Heart left ventricle (tissue), 16 donors: ENCODE measurements at places on chromosomes 7 and 10. TPM values are rescaled to one million over a fixed set of nuclear protein-coding genes. Genes with fewer than 3 reads are reported as not detected.

Gene ARPC1A
- total RNA-seq, result 146 TPM

- peak; percentile 23 for DNase-seq
These were observed 157.1 kb upstream of the PRKCQ start for GRCh38 chr10:6737080-6737641.

Gene EPHB6
- total RNA-seq, result 1.6 TPM

GRCh38 chr10:83153714-83154113 lies 985.6 kb upstream of the GHITM start:
- no peak for DNase-seq

Gene CPSF4
- total RNA-seq, result 20.9 TPM

DNA sequence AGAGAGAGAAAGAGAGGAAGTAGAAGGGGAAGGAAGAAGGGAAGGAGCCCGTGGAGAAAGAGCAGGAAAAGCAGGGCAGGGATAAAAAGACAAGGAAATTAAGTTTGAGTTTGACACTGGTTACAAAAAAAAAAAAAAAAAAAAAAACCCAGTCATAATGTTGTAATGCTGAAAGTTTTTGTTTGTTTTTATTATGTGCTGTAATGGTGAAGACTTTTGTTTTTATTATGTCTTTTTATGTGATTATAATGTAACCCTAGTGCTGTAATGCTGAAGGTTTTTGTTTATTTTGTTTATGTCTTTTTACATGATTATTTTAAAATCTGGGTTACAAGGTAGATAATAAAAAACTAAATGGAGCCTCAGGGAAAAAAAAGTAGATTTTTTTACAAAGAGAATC lies 184.8 kb downstream of the SEMA3A start:
- DNase-seq, result no peak

Gene PSPH
- 9.7 TPM for total RNA-seq

DNA sequence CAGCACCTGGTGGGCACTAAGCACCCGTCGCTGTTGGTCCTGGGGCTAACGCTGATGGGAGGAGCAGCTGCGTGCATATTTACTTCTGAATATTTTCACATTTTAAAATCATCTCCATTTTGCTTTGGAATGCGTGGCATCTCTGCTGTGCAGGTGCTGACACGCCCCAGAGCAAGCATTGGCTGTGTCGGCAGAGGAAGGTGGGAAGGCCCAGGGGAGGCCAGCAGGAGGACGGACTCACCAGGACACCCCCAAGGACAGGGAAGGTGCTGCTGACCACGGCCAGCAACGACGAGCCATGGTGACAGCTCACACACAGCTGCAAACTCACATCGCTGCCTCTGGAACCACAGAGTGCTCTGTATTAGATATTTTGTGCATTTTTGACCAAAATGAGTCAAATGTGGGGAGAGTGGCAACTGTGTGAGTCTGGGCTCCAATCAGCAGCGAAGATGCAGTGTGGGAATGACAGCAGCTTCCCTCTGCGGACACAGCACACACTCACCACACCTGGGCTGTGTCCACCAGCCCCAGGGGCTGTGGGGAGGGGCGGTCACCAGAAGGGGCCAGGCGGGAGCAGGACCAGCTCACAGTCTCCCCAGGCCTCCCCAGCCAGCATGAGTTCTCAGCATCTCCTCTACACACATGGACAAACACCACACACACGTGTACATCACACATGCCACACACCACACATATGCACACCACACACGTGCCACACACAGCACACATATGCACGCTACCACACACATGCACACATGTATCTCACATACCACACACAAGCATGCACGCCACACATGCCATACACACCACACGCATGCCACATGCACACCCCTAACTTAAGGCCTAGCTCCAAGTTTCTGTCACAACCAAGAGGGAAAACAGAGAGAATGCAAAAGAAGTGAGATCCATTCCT lies 58.2 kb downstream of the PTPRN2 start:
- DNase-seq, result no peak

Gene FAM24B
- 1.1 TPM for total RNA-seq

DNA sequence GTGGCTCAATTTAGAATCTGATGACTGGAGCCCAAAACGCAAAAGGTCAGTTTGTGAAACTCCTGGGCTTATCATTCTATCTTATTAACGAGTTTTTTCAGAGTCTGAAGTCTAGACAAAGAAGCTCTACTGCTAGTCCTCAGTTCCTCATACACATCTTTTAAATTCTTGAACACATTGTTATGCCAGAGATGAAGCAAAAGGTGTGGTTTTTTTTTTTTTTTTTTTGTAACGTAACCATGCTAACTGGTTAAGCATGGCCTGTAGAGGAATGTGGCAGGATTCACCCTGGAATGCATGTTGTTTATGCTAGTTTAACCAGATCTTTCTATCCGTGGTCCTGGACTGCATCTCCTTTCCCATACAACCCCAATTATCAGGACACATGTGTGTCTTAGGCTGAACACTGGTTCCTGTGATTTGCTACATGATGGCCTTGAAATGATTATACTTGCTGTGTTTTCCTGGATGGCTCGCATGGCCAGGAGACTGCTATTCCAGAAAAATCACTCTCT lies 79.3 kb upstream of the MDFIC start:
- DNase-seq, result no peak

- DNase-seq, result no peak
These were observed 93.0 kb downstream of the DYNC2I1 start for GRCh38 chr7:158949359-158949758.

- no peak for DNase-seq
These were observed 16.5 kb upstream of the ITGB8 start for GRCh38 chr7:20314198-20314597.

DNA sequence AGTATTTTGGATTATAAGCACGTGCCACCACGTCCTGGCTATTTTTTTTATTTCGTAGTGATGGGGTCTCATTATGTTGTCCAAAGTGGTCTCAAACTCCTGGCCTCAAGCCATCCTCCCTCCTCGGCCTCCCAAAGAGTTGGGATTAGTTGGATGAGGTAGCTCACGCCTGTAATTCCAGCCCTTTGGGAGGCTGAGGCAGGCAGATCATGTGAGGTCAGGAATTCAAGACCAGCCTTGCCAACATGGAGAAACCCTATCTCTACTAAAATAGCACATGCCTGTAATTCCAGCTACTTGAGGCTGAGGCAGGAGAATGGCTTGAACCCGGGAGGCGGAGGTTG lies 21.8 kb upstream of the YWHAG start:
- DNase-seq, result peak; percentile 15

DNA sequence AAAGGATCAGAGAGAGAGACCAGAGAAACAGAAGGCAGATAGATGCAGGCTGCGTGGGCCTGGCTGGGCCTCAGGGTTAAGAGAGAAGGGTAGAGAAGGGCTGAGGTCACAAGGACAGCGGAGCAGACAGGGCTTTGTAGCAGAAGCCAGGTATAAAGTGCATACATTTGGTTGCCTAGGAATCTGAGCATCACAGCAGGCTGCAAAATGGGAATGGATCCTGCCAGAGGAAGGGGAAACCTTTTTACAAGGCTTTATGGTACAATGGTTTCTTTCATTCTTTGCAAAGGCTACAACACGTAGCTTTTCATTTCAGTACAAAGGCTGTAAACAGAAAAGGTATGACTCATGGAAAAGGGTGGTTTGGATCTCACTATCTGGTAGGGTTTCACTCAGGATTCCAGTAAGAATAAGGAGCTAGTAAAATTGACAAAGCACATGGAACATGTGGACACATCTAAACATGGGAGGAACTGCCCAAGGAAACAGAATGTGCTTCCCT lies 275.1 kb downstream of the DOCK4 start:
- no peak for DNase-seq

Gene ITGA8
- 0.65 TPM for total RNA-seq

GRCh38 chr7:82805527-82805960 lies 357.1 kb downstream of the PCLO start:
- DNase-seq, result peak; percentile 27

DNA sequence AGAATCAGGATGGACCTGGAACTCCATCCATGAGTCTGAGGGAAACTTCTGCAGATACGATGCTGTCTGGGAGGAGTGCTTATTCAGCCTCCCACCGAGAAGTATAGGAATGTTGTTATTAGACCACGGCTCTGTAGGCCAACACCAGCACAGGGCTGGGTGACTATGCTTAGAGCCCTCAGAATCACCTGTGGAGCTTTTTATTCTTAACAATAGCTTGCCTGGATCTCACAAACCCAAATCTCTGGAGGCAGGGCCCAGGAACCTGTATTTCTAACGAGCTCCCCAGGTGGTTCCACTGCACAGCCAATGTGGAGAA lies 55.6 kb upstream of the ARID5B start:
- no peak for DNase-seq

Gene ABCC2
- 0.19 TPM for total RNA-seq

- DNase-seq, result peak; percentile 54
These were observed at the start of gene PRTFDC1 for GRCh38 chr10:24952143-24952706. PRTFDC1 (minus strand) TSS chr10:24952606; CDS start chr10:24952575, 31 bp downstream.

GRCh38 chr7:149479568-149479967 lies 18.0 kb downstream of the ZNF746 start:
- no peak for DNase-seq

DNA sequence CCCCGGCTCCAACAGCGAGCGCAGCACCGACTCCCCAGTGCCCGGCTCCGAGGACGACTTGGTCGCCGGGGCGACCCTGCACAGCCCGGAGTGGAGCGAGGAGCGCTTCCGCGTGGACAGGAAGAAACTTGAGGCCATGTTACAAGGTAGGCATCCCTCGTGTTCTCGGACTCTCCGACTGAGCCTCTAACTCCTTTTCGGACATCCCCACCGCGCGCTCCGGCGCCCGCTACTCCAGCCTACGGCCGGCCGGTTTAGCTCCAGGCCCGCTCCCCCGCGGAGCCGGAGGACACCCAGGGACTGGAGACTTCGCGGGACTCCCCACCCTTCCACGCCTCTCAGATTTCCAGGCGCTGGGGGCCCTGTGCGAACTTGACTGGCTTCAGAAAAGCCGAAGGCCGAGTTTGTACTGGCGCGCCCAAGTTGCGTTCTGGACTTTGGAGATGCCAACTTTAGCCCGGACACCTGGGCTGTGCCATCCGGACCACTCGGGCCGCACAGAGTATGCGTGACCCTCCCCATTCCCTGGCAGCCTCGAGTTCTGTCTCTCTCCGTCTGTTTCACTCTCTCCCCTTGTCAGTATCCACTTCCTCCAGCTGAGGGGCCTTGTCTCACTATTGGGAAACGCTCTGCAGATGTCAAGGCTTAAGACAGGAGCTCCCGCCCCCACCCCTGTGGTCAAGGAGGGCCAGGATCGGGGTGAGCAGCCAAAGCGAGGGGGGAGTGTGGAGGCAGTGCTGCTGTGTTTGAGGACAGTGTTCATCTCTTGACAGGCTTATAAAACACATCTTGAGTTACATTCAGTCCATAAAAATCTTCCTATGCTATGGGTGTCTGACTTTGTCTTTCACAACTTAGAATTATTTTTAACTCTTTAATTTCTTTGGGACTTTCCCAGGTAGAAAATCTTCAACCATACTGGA lies 777 bp downstream of the BICC1 start:
- DNase-seq, result peak; percentile 70

GRCh38 chr7:117019786-117020590 lies 66.7 kb downstream of the ST7 start:
- DNase-seq, result peak; percentile 84

Gene HIP1
- total RNA-seq, result 28.4 TPM

Gene FAS
- 5.1 TPM for total RNA-seq

DNA sequence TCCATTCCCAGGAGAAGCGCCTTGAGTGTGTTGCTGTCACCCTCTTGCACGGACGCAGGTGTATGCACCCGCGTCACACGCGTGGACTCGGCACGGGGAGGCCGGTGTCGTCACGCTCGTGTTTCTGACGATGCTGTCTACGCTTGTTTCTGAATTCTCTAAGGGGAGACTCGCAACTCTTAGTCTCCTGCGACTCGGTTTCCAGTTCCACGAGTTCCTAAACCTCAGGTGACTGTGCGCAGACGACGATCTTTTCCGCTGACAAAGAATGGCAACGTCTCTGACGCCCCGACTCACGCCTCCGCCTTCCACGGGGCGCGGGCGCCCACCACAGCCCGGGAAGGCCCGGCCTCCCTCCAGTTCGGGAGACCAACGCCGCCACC lies 579 bp downstream of the IDI1 start:
- no peak for DNase-seq

Gene MTERF1
- 8.8 TPM for total RNA-seq

DNA sequence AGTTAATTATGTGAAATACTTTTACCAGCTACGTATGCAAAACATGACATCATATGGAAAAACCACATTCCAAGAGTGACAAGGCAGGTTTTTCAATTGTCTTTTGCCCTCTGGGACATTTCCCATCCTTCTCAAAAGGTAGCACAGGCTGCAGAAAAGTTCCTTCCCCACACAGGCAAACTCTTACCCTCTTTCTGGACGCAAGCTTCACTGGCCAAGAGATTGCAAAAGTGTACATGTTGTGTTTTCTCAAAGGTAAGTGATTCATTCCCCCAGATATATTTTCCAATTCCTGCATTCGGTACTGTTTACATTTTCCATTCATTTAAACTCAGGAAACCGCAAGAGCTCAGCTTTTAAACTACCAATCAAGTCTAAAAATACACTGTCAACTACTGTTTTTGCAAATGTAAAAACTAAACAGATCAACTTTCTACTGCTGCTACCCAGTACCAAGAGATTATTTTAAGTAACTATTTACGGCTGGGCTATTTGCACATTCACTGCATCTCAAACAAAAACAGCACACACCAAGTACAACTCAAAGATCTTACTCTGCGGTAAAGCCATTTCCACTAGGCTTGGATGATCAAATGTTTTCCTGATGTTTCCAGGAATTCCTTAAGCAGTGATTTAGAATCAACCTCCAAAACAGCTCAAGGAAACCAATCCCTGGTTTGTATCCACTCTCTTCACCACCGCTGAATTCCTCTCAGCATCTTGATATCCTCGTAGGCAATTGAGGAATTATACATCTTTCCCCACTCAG lies 233.6 kb upstream of the CCDC6 start:
- DNase-seq, result no peak
